IMR-90 (cell line): ENCODE measurements at places on chromosomes 16 and 17. TPM values are rescaled to one million over a fixed set of nuclear protein-coding genes. Genes with fewer than 3 reads are reported as not detected.

The HOXB9 gene
- under 0.01 TPM in 1 of 2 replicates, not detected in the other for total RNA-seq

The KLHL10 gene
- under 0.01 and 0.18 TPM in 2 replicates for total RNA-seq

The MYL4 gene
- 0.28 TPM in 1 of 2 replicates, not detected in the other for total RNA-seq

The C1QTNF1 gene
- 1.7 and 3.4 TPM in 2 replicates for total RNA-seq

The ST6GALNAC2 gene
- not detected in 2 replicates for total RNA-seq

The CHP2 gene
- not detected in 2 replicates for total RNA-seq

The TP53TG3D gene
- total RNA-seq = not detected in 2 replicates

The CACNG5 gene
- not detected in 2 replicates for total RNA-seq

The CTRB1 gene
- not detected in 2 replicates for total RNA-seq

The WNK4 gene
- total RNA-seq = 1.3 and 1.9 TPM in 2 replicates

The KIF2B gene
- total RNA-seq = not detected in 2 replicates

The KCNG4 gene
- not detected in 2 replicates for total RNA-seq

The KRTAP9-8 gene
- not detected in 2 replicates for total RNA-seq

The SLC16A3 gene
- total RNA-seq = 49.1 and 49.7 TPM in 2 replicates

The TNFRSF17 gene
- not detected in 2 replicates for total RNA-seq

The ZNF652 gene
- 8.8 and 9.7 TPM in 2 replicates for total RNA-seq

The KIF19 gene
- total RNA-seq = not detected in 2 replicates

The HBA2 gene
- not detected in 2 replicates for total RNA-seq

The KRT33B gene
- total RNA-seq = 0.18 and 0.28 TPM in 2 replicates

The ARHGDIG gene
- total RNA-seq = 0.36 TPM in 1 of 2 replicates, not detected in the other

The MYO15B gene
- total RNA-seq = 0.18 TPM in 1 of 2 replicates, not detected in the other

The WFDC1 gene
- total RNA-seq = 4.7 and 5.0 TPM in 2 replicates

The MYH13 gene
- total RNA-seq = not detected in 2 replicates

The DUS1L gene
- total RNA-seq = 26.9 and 29.0 TPM in 2 replicates

The PLK1 gene
- total RNA-seq = 19.4 and 20.0 TPM in 2 replicates

The LRRC37A2 gene
- total RNA-seq = 3.1 and 3.2 TPM in 2 replicates

The CLEC18B gene
- total RNA-seq = not detected in 2 replicates

The CORO6 gene
- 2.8 and 3.4 TPM in 2 replicates for total RNA-seq

The TOP2A gene
- 68.5 and 118 TPM in 2 replicates for total RNA-seq

The TBX2 gene
- total RNA-seq = 20.1 and 23.6 TPM in 2 replicates
